ENCODE measurements at places on chromosomes 1 and 21.
A peak's percentile ranks its signal among the peaks of the same experiment; 100 is the strongest.

- no peak for DNase-seq
Measured at GRCh38 chr1:193415256-193415655, 228.8 kb upstream of the B3GALT2 start.

- peak; percentile 82 for DNase-seq
Measured at GRCh38 chr1:156725683-156726280, 2.5 kb upstream of the METTL25B start.

DNA sequence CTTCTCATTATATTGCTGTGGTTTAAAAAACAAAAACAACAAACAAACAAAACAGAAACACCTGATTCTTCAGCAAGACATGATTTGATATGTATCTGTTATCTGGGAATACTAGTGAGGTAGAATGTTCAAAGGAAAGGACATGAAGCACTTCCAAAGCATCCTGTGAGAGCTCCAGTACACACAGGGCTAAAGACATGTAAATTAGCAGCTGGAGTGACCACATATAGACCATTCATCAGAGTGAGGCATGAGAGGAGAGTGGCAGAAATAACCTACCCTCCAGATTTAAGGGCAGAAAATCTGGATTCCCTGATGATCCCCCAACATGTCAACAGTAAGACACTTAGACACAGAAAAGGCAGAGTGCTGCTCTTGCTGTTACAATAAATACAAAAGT is 260.5 kb upstream of the CHRM3 start:
- DNase-seq: no peak

DNA sequence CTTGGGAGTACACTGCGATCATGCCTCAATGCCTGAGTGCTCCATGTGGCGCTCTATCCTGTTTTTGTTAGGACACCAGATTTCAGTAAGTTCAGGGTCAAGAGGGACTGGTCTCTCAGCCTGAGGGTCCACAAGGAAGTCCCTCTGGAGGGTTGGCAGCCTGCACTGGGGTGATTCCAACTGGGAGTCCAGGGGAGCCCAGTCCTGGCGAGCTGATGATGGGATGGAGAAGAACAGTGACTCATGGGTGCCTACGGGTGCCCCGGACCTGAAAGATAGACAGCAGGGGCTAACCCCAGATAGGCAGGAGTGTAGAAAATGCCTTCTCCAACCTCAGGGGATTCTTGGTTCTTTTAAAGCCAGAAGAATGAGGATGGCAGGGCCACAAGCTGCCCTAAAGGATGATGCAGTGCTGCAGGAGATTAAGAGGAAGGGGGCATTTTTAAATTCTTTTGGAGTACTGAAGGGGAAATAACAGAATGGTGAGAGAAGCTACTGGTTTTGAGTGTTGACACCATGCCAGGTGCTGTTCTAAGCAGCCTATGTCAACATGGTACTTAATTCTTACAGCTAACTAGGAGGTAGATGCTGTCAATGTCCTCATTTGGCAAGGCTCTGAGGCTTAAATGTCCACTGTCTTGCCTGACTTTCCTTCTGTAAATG is 68.4 kb upstream of the TLR5 start:
- DNase-seq: no peak

- DNase-seq: no peak
Measured at GRCh38 chr1:222909586-222909985, 94.7 kb downstream of the DISP1 start.

DNA sequence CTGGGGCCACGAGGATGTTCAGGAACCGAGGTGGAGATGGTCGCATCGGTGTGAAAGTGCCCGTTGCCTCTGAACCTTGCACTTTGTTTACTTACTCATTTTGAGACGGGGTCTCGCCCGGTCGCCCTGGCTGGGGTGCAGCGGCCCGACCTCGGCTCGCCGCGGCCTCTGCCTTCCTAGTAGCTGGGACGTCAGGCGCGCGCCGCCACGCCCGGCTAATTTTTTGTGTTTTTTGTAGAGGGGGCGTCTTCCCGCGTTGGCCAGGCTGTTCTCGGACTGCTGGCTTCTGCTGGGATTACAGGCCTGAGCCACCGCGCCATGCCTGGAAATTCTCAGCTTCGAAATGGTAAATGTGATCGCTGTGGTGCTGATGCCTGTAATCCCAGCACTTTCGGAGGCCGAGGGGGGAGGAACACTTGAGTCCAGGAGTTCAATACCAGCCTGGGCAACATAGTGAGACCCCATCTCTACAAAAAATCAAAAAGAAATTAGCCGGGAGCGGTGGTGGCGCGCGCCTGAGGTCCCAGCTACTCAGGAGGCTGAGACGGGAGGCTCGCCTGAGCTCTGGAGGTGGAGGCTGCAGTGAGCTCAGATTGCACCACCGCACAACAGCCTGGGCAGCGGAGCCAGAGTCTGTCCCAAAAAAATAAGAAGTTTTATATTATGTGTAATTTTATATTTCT is 684 bp upstream of the MRPL20 start:
- no peak for DNase-seq

GRCh38 chr1:59433440-59433813 is 136.5 kb downstream of the FGGY start:
- DNase-seq: no peak

DNA sequence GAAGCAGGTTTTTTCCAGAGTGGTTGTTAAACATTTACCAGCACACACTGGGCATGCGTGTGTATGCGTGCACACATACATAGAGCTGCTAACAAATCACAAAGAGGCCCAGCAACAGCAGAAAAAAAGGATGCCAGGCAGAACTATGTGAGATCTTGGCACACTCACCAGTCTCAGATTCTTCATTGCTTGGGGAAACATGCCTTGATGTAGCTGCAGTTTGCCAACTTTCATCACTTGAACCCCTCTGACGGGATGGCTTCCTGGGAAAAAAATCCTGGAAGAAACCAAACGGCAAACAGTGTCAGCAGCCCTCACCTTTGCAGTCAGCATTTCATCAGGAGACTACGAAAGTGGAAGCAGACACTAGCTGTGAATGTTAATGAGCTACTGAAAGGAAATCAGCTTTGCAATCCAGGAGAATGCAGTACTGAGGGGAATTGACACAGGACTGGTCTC is 609.1 kb downstream of the KIF26B start:
- no peak for DNase-seq
